ENCODE measurements at places on chromosomes 1 and 21. TPM values are rescaled to one million over a fixed set of nuclear protein-coding genes. Genes with fewer than 3 reads are reported as not detected.

Gene RNF2
- 21.3 TPM for total RNA-seq

Gene GJB3
- 9.5 TPM for total RNA-seq

Gene G0S2
- 4.0 TPM for total RNA-seq

Gene CDA
- total RNA-seq: 35.1 TPM

Gene PLCH2
- 0.44 TPM for total RNA-seq

Gene ZBTB8A
- total RNA-seq: 4.0 TPM

Gene RSRP1
- total RNA-seq: 25.4 TPM

Gene PTGFRN
- total RNA-seq: 15.2 TPM

Gene PMVK
- total RNA-seq: 45.6 TPM

Gene TTC22
- total RNA-seq: not detected

Gene FAM131C
- 20.2 TPM for total RNA-seq

Gene RSBN1
- 4.0 TPM for total RNA-seq

Gene RGS13
- total RNA-seq: not detected

Gene AADACL3
- total RNA-seq: not detected

Gene CLDN17
- total RNA-seq: not detected

Gene AUNIP
- total RNA-seq: 8.5 TPM

Gene GBP2
- total RNA-seq: 0.98 TPM

Gene SPATA21
- not detected for total RNA-seq

Gene DNASE2B
- total RNA-seq: not detected

Gene PCBP3
- 2.1 TPM for total RNA-seq

Gene AQP10
- total RNA-seq: not detected

Gene OTUD7B
- 12.8 TPM for total RNA-seq

Gene CD5L
- total RNA-seq: not detected

Gene CIART
- total RNA-seq: 0.95 TPM

Gene GRIK3
- not detected for total RNA-seq

Gene WDR64
- total RNA-seq: not detected

Gene SH2D1B
- total RNA-seq: 0.18 TPM

Gene FCRL2
- total RNA-seq: not detected

Gene RASAL2
- 13.8 TPM for total RNA-seq

Gene ADAMTS1
- 0.15 TPM for total RNA-seq

Gene CNKSR1
- total RNA-seq: 0.26 TPM

Gene ERI3
- 41.9 TPM for total RNA-seq

Gene OPTC
- not detected for total RNA-seq

Gene CDCP2
- not detected for total RNA-seq

Gene CD2
- total RNA-seq: not detected

Gene VHLL
- not detected for total RNA-seq

Gene CACNA1S
- not detected for total RNA-seq

Gene SLC6A17
- 4.1 TPM for total RNA-seq

Gene CD52
- total RNA-seq: not detected

Gene CHI3L1
- not detected for total RNA-seq

Gene SAMD11
- total RNA-seq: 23.8 TPM

Gene FMOD
- total RNA-seq: 0.21 TPM

Gene A3GALT2
- not detected for total RNA-seq

Gene MFSD2A
- total RNA-seq: 4.3 TPM

Gene SELP
- total RNA-seq: not detected

Gene TBX19
- 0.78 TPM for total RNA-seq

Data from A549 treated with ZK216348 at 1 μM for 4 hours (cell line).